ENCODE measurements at places on chromosomes 13 and 19. TPM values are rescaled to one million over a fixed set of nuclear protein-coding genes. Genes with fewer than 3 reads are reported as not detected.
A peak's percentile ranks its signal among the peaks of the same experiment; 100 is the strongest.

Gene SIGLEC10
- total RNA-seq: 0.26 TPM

DNA sequence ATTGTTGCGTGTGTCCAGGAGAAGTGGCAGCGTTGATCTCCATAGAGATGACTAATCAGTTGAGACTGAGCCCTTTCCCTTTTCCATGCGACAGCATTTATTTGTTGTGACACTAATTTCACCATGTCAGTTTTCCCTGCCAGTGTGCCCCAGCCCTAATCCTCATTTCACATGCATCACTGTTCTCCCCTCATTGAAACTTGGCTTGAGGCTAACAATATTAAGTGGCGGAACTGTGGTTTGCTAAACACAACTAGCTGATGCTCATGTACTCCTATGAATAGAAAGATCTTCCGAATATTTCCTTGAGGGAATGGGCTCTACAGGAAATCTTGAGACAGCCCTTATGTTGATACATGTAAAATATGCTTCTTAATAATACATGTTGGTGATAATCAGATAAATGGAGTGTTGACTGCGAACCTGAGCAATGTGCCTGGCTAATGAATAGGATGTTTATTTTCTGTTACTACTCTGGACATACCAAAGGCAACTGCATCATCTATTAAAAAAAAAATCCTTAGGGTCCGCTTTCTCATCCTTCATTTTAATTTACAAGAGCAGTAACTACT, 258.6 kb downstream of the ATP8A2 start:
- H3K4me1 ChIP-seq: no peaks in the 10 kb centered on the region
- no peak for DNase-seq
- H3K27ac ChIP-seq: no peak overlapping the region
- no peaks in the 10 kb centered on the region for H3K36me3 ChIP-seq

Gene MEDAG
- 17.5 TPM for total RNA-seq

Gene SLC1A6
- total RNA-seq: not detected

Gene CADM4
- total RNA-seq: 2.1 TPM

DNA sequence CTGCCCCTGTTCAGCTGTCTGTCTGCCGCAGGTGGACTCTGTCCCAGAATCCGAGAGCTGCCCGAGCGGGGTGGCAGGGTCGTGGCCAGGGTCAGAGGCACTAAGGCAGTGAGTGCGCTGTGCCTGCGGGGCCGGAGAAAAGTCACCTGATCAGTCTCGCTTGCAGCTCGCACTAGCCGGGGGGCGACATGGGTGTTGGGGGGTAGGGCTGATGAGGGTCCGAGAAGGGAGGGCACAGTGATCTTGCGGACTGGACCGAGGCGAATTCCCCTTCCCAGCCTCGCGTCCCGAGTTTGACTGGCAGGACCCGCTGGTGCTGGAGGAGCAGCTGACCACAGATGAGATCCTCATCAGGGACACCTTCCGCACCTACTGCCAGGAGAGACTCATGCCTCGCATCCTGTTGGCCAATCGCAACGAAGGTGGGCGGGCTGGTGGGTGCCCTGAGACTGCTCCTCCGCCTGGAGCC, 627 bp downstream of the GCDH start:
- no peaks in the 10 kb centered on the region for H3K36me3 ChIP-seq
- H3K4me1 ChIP-seq: peaks cover 6% of the 10 kb centered on the region
- H3K27me3 ChIP-seq: no peaks in the 10 kb centered on the region
- H3K27ac ChIP-seq: peak overlapping the region; percentile 85

GRCh38 chr13:49993666-49994065, 3.2 kb upstream of the TRIM13 start:
- no peak overlapping the region for H3K27ac ChIP-seq
- H3K4me3 ChIP-seq: no peak overlapping the region
- no peaks in the 10 kb centered on the region for H3K36me3 ChIP-seq
- no peak for DNase-seq
- H3K4me1 ChIP-seq: no peaks in the 10 kb centered on the region
- H3K27me3 ChIP-seq: no peaks in the 10 kb centered on the region

Gene FCER2
- 0.28 TPM for total RNA-seq

DNA sequence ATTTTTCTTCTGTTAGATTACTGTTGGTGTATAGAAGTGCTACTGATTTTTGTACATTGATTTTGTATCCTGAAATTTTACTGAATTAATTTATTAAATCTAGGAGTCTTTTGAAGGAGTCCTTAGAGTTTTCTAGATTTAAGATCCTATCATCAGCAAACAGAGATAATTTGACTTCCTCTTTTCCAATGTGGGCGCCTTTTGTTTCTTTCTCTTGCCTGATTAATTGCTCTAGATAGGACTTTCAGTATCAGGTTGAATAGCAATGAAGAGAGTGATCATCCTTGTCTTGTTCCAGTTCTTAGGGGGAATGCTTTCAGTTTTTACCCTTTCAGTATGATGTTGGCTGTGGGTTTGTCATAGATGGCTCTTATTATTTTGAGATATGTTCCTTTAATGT, 5.6 kb upstream of the CD33 start:
- no peaks in the 10 kb centered on the region for H3K4me1 ChIP-seq
- DNase-seq: no peak
- no peaks in the 10 kb centered on the region for H3K27me3 ChIP-seq
- H3K36me3 ChIP-seq: no peaks in the 10 kb centered on the region
- no peak overlapping the region for H3K4me3 ChIP-seq

DNA sequence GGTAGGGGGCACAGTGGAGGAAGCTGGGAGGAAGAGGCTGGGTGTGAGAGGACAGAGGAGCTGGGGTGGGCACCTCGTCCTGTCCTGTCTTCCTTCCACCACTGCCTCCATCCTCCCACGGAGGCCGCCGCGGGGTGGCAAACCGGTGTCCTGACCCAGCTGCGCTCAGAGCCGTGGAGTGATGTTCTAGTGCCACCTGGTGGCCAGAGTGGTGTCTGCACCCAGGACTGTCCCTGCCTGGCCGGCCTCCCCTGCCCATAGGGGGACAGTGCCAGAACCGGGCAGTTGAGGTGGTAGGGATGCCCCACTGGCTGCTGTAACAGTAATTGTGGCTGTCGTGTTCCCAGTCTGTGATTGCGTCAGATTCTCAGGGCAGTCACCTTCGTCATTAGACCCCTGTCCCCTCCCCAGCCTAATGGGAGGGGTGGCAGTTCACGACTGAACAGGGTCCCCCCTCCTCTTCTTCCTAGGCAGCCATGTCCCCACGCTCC, 11.1 kb upstream of the ARRDC2 start:
- H3K36me3 ChIP-seq: no peaks in the 10 kb centered on the region
- peak; percentile 88 for DNase-seq
- H3K27ac ChIP-seq: no peak overlapping the region

Gene SMIM17
- 1.2 TPM for total RNA-seq

Gene SHISA2
- total RNA-seq: 0.24 TPM

- no peaks in the 10 kb centered on the region for H3K36me3 ChIP-seq
- no peak for DNase-seq
- H3K4me1 ChIP-seq: no peaks in the 10 kb centered on the region
- H3K27ac ChIP-seq: peak overlapping the region; percentile 42
- H3K4me3 ChIP-seq: no peak overlapping the region
- H3K27me3 ChIP-seq: no peaks in the 10 kb centered on the region
Measured at GRCh38 chr13:112959701-112960542, 9.1 kb upstream of the MCF2L start.

Gene XAB2
- total RNA-seq: 25.6 TPM

DNA sequence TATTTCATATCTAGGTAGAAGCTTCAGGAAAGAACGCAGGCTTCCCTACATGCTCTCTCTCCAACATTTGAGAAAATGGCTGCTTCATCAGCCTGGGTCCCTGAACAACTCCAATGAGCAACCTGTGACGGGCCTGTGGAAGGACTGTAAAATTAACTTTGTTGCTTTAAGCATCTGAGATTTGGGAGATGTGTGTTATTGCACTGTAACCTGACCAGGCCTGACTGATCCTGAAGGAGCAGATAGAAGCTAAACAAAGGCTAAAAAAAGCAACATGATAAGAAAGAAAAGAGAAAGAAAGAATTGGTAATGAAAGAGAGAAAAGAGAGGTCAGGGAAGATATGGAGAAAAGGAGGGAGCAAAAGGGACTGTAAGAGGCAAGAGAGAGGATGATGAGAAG, 77.1 kb upstream of the MBNL2 start:
- H3K27me3 ChIP-seq: no peaks in the 10 kb centered on the region
- H3K4me3 ChIP-seq: no peak overlapping the region
- no peak for DNase-seq
- H3K4me1 ChIP-seq: no peaks in the 10 kb centered on the region
- H3K27ac ChIP-seq: no peak overlapping the region

GRCh38 chr19:40200341-40201099, 9.3 kb downstream of the MAP3K10 start:
- no peak overlapping the region for H3K4me3 ChIP-seq
- no peak overlapping the region for H3K27ac ChIP-seq
- DNase-seq: no peak
- H3K36me3 ChIP-seq: no peaks in the 10 kb centered on the region
- H3K27me3 ChIP-seq: no peaks in the 10 kb centered on the region
- H3K4me1 ChIP-seq: no peaks in the 10 kb centered on the region

- no peaks in the 10 kb centered on the region for H3K4me1 ChIP-seq
- H3K27ac ChIP-seq: no peak overlapping the region
- no peaks in the 10 kb centered on the region for H3K36me3 ChIP-seq
Measured at GRCh38 chr19:34225659-34226015, 28.7 kb upstream of the GARRE1 start.

DNA sequence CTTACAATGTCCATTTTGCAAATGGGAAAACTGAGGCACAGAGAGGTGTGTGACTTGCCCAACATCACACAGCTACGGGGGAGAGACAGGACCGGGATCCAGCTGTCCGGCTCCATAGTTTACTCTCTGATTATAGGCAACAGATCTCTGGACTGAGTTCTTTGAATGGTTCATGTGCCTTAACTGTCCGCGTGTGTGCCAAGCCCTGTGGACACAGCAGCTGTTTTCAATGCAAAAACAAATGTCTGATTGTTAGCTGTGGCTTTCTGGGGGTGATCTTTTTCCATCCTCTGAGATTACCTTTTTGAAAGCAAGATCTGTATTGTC, 94.1 kb downstream of the KL start:
- H3K4me1 ChIP-seq: peaks cover 5% of the 10 kb centered on the region
- H3K4me3 ChIP-seq: no peak overlapping the region
- no peak for DNase-seq

Gene ATP8A2
- total RNA-seq: 0.64 TPM

Gene PABPC3
- 1.0 TPM for total RNA-seq

- no peaks in the 10 kb centered on the region for H3K27me3 ChIP-seq
- no peaks in the 10 kb centered on the region for H3K36me3 ChIP-seq
- no peak for DNase-seq
- peaks cover 3% of the 10 kb centered on the region for H3K4me1 ChIP-seq
Measured at GRCh38 chr13:97120976-97121375, 101.2 kb upstream of the MBNL2 start.

- H3K4me3 ChIP-seq: no peak overlapping the region
- no peaks in the 10 kb centered on the region for H3K27me3 ChIP-seq
- no peak for DNase-seq
- no peaks in the 10 kb centered on the region for H3K36me3 ChIP-seq
- H3K4me1 ChIP-seq: no peaks in the 10 kb centered on the region
Measured at GRCh38 chr13:40589285-40590109, 76.9 kb downstream of the FOXO1 start.

- DNase-seq: no peak
- no peaks in the 10 kb centered on the region for H3K36me3 ChIP-seq
- H3K4me1 ChIP-seq: no peaks in the 10 kb centered on the region
- H3K27ac ChIP-seq: no peak overlapping the region
Measured at GRCh38 chr19:45297674-45298073, 25.0 kb downstream of the CKM start.

DNA sequence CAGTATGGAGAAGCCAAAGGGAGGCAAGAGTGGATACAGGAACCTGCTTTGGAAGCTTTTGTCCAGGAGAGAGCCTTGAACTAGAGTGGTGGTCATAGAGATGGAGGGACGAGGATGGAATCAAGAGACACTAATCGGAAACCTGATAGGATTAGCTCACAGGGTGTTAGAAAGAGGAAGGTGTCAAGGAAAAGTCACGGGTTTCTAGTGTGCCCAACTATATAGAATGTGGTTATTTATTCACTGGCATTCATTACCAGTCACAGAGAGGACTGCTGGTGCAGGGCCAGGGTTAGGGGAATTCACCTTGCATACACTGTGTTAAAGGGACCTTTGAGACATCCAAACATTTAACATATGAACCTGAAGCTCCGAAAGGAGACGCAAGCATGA, 43.4 kb upstream of the URAD start:
- no peaks in the 10 kb centered on the region for H3K27me3 ChIP-seq
- no peaks in the 10 kb centered on the region for H3K4me1 ChIP-seq
- H3K36me3 ChIP-seq: no peaks in the 10 kb centered on the region
- no peak overlapping the region for H3K4me3 ChIP-seq
- no peak for DNase-seq

DNA sequence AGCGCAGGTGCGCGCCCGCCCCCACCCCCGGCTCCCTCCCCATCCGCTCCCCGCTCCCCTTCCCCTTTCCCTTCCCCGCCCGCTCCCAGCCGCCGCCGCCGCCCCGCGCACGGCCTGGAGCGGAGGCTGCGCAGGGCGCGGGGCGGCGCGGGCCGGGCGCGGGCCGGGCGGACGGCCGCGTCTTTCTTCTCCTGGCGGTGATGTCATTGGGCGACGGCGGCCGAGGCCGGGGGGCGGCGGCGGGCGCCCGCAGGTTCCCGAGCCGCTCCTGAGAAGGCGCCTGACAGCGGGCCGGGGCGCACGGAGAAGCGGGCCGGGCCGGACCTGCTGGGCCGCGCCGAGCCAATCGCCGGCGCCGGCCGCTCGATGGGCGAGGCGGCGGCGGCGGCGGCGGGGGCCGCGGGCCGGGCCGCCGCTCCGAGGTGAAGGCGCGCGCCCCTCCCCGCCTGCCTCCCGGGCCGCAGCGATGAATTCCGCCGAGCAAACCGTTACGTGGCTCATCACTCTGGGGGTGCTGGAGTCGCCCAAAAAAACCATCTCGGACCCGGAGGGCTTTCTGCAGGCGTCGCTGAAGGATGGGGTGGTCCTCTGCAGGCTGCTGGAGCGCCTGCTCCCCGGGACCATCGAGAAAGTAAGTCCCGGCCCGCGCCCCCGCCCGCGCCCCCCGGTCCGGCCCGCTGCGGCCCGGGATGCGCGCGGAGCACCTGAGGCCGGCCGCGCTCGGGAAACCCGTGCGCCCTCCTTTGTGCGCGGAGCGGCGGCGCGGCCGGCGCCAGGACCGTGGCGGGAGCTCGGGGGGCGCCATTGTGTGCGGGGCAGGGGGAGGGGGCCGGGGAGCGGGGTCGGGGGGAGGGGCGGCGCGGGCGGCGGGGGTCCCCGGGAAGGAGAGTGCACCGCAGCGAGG, at the start of gene ARHGEF7:
TSS of gene ARHGEF7 (plus strand) at position 250 of the 904 bp plus-strand sequence. CDS start at position 467, 217 bp downstream.
- H3K27ac ChIP-seq: peak within 1 kb of the TSS; percentile 84
- H3K4me1 ChIP-seq: no peaks in the 10 kb centered on the region
- H3K27me3 ChIP-seq: no peaks in the 10 kb centered on the region
- peak; percentile 45 for DNase-seq
- peak within 1 kb of the TSS; percentile 36 for H3K4me3 ChIP-seq

Gene DLEU7
- total RNA-seq: not detected
